ENCODE measurements at places on chromosomes 16 and 17. TPM values are rescaled to one million over a fixed set of nuclear protein-coding genes. Genes with fewer than 3 reads are reported as not detected.
A peak's percentile ranks its signal among the peaks of the same experiment; 100 is the strongest.

The TEKT5 gene
- total RNA-seq = 0.29 TPM

GRCh38 chr16:23408823-23409298, 44.1 kb downstream of the COG7 start:
- no peaks in the 10 kb centered on the region for H3K27me3 ChIP-seq
- no peak overlapping the region for H3K27ac ChIP-seq
- no peaks in the 10 kb centered on the region for H3K4me1 ChIP-seq
- peaks cover 58% of the 10 kb centered on the region for H3K36me3 ChIP-seq
- H3K4me3 ChIP-seq = no peak overlapping the region

DNA sequence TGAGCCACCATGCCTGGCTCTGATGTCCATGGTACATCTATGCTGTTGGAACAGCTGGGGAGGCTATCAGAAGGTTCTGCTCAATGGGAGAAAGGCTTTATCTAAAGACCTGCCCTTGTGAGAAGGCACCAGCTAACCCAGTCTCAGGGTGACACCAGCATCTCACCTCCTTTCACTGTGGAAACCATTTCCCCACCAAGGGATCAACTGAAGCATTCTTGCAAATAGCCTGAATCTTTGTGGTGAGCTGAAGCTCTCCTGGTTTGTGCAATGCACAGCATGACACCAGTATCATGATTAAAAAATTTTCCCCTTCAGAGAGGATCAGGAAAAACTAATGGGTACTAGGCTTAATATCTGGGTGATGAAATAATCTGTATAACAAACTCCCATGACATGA, 5.1 kb downstream of the CCL18 start:
- H3K27me3 ChIP-seq = peaks cover 3% of the 10 kb centered on the region
- no peak overlapping the region for H3K4me3 ChIP-seq
- H3K27ac ChIP-seq = no peak overlapping the region
- no peaks in the 10 kb centered on the region for H3K36me3 ChIP-seq
- DNase-seq = no peak
- no peaks in the 10 kb centered on the region for H3K4me1 ChIP-seq

GRCh38 chr16:990516-991291, 9.1 kb downstream of the SOX8 start:
- H3K27me3 ChIP-seq = peaks cover 32% of the 10 kb centered on the region
- no peak overlapping the region for H3K4me3 ChIP-seq

DNA sequence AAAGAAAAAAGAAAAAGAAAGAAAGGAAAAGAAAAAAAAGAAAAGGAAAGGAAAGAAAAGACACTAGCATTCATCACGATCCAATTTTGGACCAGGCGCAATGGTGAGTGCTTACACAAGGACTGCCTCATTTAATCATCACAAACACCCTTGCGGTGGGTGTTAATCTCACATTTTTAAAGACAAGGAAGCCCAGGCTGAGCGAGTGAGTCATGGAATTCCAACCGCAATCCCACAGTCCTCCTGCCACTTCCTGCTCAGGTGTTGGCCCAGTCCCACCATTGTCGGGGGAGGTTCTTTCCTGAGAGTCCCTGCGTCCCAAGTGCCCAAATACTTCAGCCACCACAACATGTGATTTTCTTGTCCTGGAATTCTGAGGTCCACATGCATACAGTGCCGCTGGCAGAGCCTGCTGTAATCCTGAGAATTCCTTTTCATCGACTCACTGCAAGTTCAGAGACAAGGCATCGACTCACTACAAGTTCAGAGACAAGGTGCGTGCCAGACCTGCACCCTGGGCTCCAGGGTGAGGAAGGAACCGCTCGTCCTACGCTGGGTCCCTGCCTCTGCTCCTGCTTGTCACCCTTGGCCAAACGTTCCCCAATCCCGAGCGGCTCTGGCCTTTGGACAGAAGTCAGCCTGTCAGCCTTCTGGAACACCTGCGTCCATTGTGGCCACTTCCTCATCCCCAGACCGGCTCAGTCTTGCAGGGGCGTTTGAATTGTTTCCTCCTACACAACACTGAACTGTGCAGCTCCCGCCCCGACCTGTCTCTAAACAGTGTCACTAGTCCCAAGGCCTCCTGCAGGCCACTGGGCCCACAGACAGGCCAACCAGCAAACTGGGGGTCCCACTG, 5.8 kb downstream of the ZG16B start:
- peak; percentile 96 for DNase-seq
- no peaks in the 10 kb centered on the region for H3K36me3 ChIP-seq
- H3K4me3 ChIP-seq = peak overlapping the region; percentile 42
